Smooth muscle cell of bladder (primary cell): ENCODE measurements at places on chromosomes 5 and 9. TPM values are rescaled to one million over a fixed set of nuclear protein-coding genes. Genes with fewer than 3 reads are reported as not detected.

The C5orf58 gene
- total RNA-seq: not detected in 2 replicates

The CDC20B gene
- total RNA-seq: under 0.01 TPM in 1 of 2 replicates, not detected in the other

The CCDC171 gene
- 1.7 and 2.3 TPM in 2 replicates for total RNA-seq

The TMOD1 gene
- total RNA-seq: 0.57 and 0.74 TPM in 2 replicates

The SLC22A5 gene
- total RNA-seq: 4.3 and 5.5 TPM in 2 replicates

The FBN2 gene
- total RNA-seq: 87.2 and 153 TPM in 2 replicates

The SNCB gene
- total RNA-seq: 0.18 TPM in 1 of 2 replicates, not detected in the other

The ADAMTS13 gene
- total RNA-seq: 1.00 and 2.2 TPM in 2 replicates

The MACROH2A1 gene
- total RNA-seq: 118 and 162 TPM in 2 replicates

The CCDC192 gene
- total RNA-seq: not detected in 2 replicates

The SYK gene
- under 0.01 TPM in 2 replicates for total RNA-seq

The PCDHGA8 gene
- total RNA-seq: 3.0 and 3.3 TPM in 2 replicates

The LHX6 gene
- not detected in 2 replicates for total RNA-seq

The PLEKHG4B gene
- under 0.01 TPM in 1 of 2 replicates, not detected in the other for total RNA-seq

The AMBP gene
- total RNA-seq: 0.28 and 0.46 TPM in 2 replicates

The ZBTB43 gene
- 31.9 and 65.4 TPM in 2 replicates for total RNA-seq

The CENPH gene
- total RNA-seq: 3.8 and 7.3 TPM in 2 replicates

The GPR151 gene
- not detected in 2 replicates for total RNA-seq

The CBY3 gene
- not detected in 2 replicates for total RNA-seq

The OXCT1 gene
- total RNA-seq: 30.4 and 31.6 TPM in 2 replicates

The IL13 gene
- total RNA-seq: not detected in 2 replicates

The COL27A1 gene
- 3.0 and 7.1 TPM in 2 replicates for total RNA-seq

The FOXD4L4 gene
- 0.14 and 0.18 TPM in 2 replicates for total RNA-seq

The C5orf52 gene
- not detected in 2 replicates for total RNA-seq

The STK32A gene
- 0.71 and 1.3 TPM in 2 replicates for total RNA-seq

The LHX3 gene
- not detected in 2 replicates for total RNA-seq

The GRM6 gene
- total RNA-seq: not detected in 2 replicates

The TAF11L2 gene
- not detected in 2 replicates for total RNA-seq

The SLCO6A1 gene
- not detected in 2 replicates for total RNA-seq

The OR2S2 gene
- total RNA-seq: not detected in 2 replicates

The TRIM36 gene
- 0.14 and 0.37 TPM in 2 replicates for total RNA-seq

The NR2F1-AS1 gene
- total RNA-seq: 45.1 and 58.0 TPM in 2 replicates

The NR4A3 gene
- 0.55 and 1.00 TPM in 2 replicates for total RNA-seq

The DOK3 gene
- total RNA-seq: 1.7 and 2.3 TPM in 2 replicates

The PCDHB10 gene
- 0.28 and 0.71 TPM in 2 replicates for total RNA-seq

The LURAP1L gene
- total RNA-seq: 71.4 and 73.5 TPM in 2 replicates

The SLC6A18 gene
- not detected in 2 replicates for total RNA-seq
